ENCODE measurements at places on chromosomes 2 and 18.

- no peak for DNase-seq
These were observed 22.6 kb downstream of the CROCC2 start for GRCh38 chr2:240928476-240929363.

GRCh38 chr2:9979977-9980376, 28.5 kb downstream of the GRHL1 start:
- no peak for DNase-seq

- no peak for DNase-seq
These were observed 2.4 kb downstream of the FTCDNL1 start for GRCh38 chr2:199848389-199849130.

GRCh38 chr2:105894327-105894944, 149.7 kb downstream of the NCK2 start:
- no peak for DNase-seq

GRCh38 chr18:36786686-36787085, 42.1 kb downstream of the TPGS2 start:
- no peak for DNase-seq
